Glutamatergic neuron (in vitro differentiated cells): ENCODE measurements at places on chromosomes 4 and X. TPM values are rescaled to one million over a fixed set of nuclear protein-coding genes. Genes with fewer than 3 reads are reported as not detected.
A peak's percentile ranks its signal among the peaks of the same experiment; 100 is the strongest.

The RNF150 gene
- 23.3 TPM for total RNA-seq

The SPANXD gene
- total RNA-seq = not detected

The SYP gene
- 291 TPM for total RNA-seq

The AWAT1 gene
- not detected for total RNA-seq

- no peak for DNase-seq
These were observed 115.9 kb downstream of the MAGEC2 start for GRCh38 chrX:142089193-142089592.

- DNase-seq = no peak
These were observed 115.3 kb downstream of the HS3ST1 start for GRCh38 chr4:11313157-11313943.

DNA sequence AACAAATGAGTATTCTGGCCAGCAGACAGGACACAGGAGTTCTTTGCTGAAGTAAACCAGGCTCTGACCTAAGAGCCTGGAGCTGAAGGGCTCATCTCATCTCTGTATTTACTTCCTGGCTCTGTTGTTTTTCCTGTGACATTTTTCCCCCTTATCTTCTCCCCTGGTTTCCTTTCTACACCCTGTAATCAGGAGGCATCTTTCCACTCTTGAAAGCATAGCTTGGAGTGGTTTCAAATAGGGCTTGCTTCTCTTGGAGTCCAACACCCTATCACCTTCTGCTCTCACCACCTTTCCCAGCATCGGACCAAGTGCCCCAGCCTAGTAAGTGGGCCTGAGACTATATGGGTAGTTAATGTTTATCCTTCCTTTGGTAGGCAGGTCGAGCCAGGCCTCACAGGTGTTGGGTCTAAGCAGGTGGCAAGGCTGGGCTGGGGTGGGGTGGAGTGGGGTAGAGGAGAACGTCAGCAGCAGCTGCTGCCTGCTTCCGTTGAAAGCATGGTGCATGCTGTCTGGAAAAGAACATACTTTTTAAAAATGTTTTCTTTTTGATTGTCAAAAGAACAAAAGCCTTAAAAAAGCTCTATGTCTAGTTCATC is 1.2 kb downstream of the DRP2 start:
- no peak for DNase-seq

DNA sequence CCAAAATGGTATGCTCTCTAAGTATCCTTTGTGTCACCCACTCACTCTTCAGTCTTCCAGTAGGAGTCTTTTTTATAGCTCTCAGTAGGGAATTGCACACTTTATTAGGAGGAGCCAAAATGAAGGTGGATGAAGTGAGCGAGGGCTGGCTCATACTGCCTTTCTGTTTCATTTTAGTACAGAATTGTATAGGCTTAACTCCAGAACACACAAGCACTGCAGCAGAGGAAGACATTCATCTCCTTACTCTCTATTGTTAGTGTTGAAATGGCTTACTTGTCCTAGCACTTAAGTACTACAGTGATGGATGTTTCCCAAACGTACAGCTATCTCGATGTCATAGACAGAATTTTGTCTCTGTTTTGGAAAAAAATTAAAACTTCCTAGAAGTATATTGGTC is 327.3 kb upstream of the ATOH1 start:
- no peak for DNase-seq

GRCh38 chr4:150950657-150951288 is 64.3 kb downstream of the LRBA start:
- no peak for DNase-seq

DNA sequence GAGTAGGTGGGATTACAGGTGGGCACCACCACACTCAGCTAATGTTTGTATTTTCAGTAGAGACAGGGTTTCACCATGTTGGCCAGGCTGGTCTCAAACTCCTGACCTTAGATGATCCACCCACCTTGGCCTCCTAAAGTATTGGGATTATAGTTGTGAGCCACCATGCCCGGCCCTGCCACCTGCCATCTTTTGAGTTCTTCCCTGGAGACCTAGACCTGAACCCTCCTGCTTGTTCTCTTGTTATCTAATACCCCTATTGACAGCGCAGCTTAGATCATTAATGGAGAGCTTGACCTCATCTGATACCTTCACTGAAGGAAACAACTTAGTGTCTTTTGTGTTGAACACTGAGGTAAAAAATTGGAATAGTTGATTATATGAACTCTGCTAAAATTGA is 53.6 kb downstream of the HTT start:
- DNase-seq = no peak

DNA sequence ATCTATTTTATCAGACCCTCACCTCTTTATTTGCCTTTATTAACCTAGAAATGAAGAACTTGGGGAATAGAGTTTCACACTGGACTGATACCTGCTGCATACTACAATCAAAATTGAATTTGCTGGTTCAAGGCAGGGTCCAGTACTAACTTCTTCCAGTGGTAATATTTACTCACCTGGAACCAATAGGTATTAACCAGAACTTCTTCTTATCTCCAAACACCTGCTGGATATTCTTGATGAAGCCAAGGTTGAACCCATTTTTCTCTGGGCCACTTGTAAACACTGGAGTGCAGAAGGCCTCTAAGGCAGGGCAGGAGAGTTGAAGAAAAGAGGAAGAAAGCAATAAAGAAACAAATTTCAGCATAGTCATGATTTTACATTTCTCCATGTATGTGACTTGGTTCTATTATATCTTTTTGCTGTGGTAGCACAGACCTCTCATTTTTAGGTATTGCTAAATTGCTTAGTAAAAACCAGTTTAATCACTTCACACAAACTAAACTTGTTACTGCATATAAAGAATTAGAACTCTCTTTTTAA is 101.1 kb downstream of the ZDHHC15 start:
- DNase-seq = no peak

- DNase-seq = no peak
These were observed 115.7 kb upstream of the ZXDA start for GRCh38 chrX:58025979-58026378.

GRCh38 chr4:158849681-158850080 is 80.9 kb downstream of the FNIP2 start:
- DNase-seq = no peak

- DNase-seq = no peak
These were observed 113.0 kb upstream of the EDNRA start for GRCh38 chr4:147367891-147368290.

DNA sequence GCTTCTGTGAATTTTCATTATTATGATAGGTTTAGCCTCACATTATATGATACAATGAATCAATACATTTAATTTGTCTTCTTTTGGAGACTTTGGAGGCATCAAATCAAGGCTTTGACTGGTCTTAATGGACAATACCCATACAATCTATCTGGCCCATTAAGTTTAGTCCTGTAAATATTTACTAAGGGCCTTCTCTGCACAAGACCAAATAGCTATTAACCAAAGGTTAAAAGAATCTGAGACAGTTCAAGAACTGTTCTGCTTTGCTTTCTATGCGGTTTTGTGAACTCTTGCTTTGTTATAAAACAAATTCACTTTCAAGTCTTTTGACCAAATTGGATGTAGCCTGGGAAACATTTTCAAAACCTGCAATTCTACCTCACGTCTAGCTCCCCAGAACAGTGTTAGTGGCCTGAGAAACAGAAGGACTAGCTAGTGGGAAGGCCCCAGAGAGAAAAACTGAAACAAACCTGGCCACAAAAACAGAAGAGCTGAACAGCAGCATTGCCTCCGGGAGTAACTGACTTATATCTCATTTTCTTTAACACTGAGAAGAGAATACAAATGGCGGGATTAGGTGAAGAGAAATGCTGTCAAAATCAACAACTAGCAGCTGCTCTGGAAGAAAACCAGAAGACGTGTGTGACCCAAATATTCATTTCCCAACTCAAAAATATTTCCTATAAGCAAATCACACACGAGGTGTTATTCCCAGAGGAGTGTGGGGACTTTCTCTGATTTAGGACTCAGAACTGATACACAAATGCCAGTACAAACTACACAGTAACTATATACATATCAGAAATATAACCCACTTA is 548 bp downstream of the TLR1 start:
- no peak for DNase-seq

DNA sequence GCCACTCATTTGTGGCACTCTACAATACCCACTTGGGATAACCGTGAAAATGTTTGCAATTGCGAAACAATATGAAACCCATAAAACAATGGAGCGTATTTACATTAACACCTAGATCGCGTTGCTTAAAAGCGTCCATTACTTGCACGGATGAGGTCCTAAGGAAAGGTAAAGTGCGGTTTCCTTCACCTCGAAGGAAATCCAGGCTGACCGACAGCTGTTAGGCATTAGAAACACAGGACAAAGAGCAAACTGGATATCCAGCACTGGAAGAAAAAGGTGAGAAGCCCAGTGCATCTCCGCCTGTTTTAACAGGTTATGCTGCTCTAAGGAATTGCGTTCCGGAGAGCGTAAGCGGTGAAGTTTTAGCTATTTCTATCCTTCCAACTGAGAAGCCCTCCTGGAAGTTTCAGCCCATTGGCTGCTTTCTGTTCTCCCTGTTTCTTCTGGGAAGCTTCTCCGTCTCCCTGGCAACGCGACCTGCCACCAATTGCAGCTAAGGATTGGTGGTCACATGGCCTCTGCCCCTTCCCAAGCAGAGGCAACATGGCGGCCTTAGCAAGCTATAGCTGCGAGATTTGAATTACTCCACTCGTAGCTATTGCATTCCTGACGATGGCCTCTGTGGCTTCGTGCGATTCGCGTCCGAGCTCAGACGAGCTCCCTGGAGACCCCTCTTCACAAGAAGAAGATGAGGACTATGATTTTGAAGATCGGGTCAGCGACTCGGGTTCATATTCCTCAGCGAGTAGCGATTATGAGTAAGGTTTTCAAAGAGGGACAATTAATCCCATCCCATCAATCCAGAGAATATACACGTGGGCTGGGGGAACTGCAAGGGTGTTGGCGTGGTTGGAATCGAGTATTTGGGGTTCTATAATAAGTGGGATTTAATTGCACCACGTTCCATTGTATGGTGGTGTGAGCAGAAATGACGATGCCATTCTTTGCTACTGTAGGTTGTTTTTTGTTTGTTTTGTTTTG is at the start of gene INTU:
INTU (plus strand) TSS at position 538 of the 984 bp plus-strand sequence; CDS start at position 616, 78 bp downstream.
- DNase-seq = peak; percentile 91

- no peak for DNase-seq
These were observed 8.1 kb upstream of the CYTL1 start for GRCh38 chr4:5027346-5027745.
